ENCODE measurements at places on chromosomes 1 and 21.
A peak's percentile ranks its signal among the peaks of the same experiment; 100 is the strongest.

DNA sequence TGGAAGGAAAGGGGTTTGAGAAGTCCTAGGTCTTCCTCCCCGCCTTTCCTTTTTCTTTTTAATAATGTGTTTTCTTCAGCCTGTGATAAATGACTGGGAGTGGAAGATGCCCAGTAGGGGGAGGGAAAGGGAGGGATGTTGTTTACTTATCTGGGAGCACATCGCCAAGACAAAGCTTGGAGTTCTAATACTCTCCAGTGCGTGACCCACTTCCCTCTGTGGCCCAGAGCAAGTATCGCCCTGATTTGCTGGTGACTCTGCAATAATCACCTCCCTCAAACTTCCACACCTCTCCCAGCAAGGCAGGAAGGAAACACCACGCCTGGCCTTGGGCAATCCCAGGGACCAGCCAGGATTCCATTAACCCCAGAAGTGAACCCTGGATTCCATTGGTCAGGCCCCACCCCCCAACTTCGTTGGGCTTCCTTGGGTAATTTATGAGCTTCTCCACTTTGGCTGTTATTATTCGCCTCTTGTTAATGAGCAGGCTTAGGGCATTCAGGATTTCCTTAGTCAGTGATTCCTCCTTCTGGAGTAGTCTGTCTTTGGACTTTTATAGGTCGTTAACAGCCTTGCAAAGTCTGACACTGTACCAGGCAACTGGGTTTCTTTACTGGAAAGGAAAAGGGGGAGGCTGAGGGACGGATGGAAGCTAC lies 24.3 kb upstream of the GRHL3 start:
- DNase-seq = peak; percentile 90

GRCh38 chr1:78737241-78737640 lies 87.6 kb downstream of the IFI44 start:
- DNase-seq = no peak

DNA sequence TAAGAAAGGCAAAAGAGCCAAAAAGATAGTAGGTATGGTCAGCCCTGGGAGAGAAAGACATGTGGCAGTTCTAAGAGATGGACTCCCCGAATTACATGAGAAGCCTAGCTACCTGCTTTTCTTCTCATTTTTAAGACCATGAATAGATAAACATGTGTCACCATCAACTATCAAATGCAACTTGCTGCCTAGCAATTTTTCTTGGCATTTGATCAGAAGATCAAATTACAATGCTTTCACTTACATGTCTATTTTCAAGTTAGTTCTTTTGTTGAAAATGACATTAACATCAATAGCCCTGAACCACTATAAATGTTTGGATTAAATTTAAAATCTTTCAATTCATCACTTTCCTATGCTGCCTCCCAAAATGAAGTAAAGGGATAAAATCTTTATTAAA lies 212.3 kb downstream of the HHIPL2 start:
- peak; percentile 9 for DNase-seq

DNA sequence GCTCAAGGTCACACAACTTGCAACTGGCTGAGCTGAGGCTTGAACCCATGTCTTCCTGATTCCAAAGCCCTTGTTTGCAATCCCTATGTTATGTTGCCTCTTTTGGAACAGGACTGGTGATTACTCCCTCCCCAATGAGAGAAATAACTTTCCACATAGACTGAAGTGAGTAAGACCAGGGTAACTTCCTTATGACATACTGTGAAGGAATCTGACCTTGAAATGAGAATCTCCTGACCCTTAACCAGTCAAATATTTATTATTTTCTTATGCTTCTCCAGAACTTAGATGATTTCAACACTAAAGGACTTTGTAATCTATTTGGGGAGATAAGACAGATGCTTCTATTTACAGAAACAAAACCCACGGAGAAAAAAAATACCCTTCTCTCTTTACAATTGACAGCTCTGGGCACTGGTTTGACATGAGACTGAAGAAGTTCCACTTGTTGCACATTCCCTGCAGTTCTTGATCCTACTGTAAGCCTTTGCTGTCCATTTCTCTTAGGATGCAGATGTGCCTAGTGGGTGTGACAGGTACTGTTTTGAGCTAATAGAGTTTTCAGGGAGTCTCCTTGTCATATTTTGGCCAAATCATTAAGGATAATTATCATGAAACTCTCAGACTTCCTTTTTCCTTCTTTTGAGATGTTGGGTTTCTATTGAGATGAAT lies 3.9 kb upstream of the RPTN start:
- peak; percentile 95 for DNase-seq

DNA sequence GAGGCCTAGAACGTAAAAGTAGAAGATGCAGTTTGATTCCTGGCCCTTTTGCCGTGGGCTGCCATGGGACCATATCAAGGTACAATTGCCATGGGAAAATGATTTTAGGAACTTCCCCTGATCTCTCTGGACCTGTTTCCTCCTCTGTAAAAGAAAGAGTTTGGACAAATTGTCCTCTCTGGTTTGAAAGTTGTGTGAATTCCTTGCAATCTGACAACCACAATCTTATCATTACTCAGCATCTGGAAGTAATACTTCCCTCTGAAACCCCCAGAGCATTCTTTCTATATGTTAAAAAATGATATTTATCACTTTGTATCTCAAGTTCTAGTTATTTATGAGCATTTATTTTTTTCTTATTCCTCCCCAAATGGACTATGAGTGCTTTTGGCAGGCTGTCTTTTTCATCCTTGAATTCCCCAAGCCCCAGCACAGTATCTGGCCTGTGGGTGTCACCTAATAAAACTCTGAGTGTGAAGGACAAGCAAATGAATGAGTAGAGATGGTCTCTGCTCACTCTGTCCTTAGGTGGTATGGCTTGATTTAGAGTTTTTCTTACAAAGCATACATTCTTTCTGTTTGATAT lies 181.1 kb downstream of the DYRK1A start:
- no peak for DNase-seq

- peak; percentile 43 for DNase-seq
Measured at GRCh38 chr1:87024936-87025540, 110.6 kb downstream of the HS2ST1 start.

DNA sequence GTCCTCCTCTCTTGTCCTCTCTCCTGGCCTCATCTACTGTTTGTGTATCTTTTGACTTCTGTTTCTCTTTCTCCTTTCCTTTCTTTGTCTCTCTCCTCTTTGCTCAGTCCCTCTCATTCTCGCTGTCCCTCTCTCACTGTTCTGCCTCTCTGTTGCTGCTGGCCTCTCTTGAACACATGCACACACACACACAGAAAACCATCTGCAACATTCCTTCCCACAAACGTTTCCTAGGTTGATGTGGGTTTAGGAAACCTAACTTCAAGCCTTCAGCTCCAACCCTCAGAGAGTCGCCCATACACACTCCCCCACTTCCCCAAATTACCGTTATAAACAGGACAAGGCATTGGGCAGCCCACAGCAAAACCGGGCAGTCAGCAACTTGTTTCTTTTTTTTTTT lies 10.9 kb upstream of the SSBP3 start:
- no peak for DNase-seq

- DNase-seq = peak; percentile 37
Measured at GRCh38 chr1:157369808-157370521, 182.3 kb downstream of the FCRL5 start.

DNA sequence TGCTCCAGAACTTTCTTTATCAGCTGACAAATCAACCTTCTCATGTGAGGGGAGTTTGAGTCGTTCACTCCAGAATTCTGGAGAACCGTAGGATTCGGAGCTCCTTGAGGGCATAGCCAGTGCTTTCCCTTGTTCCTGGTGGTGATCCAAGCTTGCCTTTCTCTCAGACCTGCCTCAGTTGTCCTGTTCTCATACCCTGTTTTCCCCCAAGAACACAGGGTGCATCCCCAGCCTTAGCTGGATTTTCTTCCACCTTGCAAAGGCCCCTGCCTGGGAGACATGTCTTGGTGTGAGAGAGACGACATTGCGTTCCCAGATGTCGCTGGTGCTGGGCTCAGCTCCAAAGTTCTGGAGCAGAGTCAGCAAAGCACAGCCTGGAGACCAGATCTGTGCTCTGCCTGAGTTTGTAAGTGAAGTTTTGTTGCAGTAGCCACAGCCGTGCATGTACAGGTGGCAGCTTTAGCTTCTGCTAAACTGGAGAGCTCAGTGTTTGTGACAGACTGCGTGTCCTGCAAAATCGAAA lies 40.0 kb downstream of the ABCG1 start:
- DNase-seq = no peak

GRCh38 chr1:248714248-248714647 lies 11.7 kb upstream of the OR14I1 start:
- DNase-seq = no peak

- no peak for DNase-seq
Measured at GRCh38 chr1:176540428-176540827, 77.5 kb downstream of the PAPPA2 start.

DNA sequence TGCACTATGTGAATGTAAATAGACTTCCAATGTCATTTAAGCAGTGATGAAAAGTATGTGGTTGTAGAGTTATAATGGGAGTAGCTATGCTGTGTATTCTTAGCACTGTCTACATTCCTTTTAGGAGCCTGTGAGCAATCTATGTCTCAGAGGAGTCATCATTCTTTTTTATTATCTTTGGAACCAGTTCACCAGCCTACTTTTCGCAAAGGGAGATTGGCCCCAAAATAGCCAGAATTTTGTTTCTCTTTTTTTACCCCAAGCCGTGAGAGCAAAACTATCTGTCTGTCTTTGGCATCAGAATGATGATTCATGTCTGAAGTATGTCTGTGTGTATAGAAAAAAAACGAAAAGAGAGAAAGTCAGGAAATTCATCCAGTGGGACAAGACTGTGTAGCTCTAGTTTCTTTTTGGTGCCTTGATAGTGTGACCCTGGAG lies 44.2 kb downstream of the OSBPL9 start:
- peak; percentile 95 for DNase-seq

DNA sequence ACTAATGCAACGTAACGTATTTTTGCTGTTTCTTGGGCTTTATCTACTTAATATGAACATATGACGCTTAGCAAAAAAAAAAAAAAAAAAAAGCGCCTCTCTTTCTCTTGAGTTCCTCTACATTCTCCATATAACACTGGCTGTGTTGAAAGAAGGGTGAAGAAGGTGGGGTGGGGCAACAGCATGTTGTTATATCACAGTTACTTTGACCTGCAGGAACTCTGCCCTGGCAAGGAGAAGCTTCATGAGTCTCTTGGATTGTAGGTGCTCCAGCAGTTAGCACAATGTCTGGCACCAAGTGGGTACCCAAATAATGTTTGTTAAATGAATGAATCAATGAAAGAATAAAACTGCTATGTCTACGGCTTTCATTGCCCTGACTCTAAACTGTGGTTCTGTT lies 162.6 kb downstream of the ATG4C start:
- DNase-seq = no peak

DNA sequence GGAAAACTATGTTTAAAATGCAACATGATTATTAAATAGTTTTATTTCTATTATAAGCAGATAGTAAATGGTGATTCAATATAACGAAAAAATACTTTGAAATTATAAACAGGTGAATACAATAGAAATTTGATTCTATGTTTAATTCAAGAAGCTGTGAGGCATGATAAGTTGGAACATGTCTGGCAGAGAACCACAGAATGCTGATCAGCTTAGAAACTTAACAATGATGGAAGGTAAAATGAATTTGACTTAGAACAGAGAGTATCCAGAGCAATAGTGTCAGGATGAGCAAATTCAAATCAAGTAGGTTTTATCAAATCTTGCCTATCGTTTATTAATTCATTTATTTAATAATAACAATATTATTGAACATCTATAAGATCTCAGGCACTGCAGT lies 83.4 kb upstream of the ADGRL4 start:
- no peak for DNase-seq

DNA sequence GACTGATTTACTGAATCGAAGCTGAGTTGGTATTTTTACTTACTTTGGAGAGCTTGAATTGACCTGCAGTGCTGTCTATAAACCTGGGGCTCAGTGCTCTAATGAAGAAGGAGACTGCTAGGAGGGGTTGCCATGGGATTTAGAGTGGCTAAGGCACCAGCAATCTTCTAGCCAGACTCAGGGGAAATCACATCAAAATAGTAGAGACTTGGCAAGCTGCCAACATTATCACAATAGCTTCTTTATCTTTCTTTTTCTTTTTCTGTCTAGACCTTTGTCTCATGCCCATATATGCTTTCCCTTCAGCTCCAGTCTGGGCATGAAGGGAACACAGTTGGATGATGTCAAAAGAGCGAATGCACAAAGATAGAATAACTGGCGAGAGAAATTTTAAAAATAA lies 301.1 kb upstream of the DPYD start:
- DNase-seq = no peak

- DNase-seq = no peak
Measured at GRCh38 chr1:41769068-41769467, 149.7 kb downstream of the HIVEP3 start.

- no peak for DNase-seq
Measured at GRCh38 chr1:184574588-184574987, 180.1 kb downstream of the EDEM3 start.

- peak; percentile 1 for DNase-seq
Measured at GRCh38 chr1:248618878-248619277, 16.0 kb downstream of the OR2T11 start.

- no peak for DNase-seq
Measured at GRCh38 chr1:22123071-22123390, 19.9 kb downstream of the WNT4 start.

- DNase-seq = no peak
Measured at GRCh38 chr1:39679821-39680220, 7.9 kb upstream of the NT5C1A start.

DNA sequence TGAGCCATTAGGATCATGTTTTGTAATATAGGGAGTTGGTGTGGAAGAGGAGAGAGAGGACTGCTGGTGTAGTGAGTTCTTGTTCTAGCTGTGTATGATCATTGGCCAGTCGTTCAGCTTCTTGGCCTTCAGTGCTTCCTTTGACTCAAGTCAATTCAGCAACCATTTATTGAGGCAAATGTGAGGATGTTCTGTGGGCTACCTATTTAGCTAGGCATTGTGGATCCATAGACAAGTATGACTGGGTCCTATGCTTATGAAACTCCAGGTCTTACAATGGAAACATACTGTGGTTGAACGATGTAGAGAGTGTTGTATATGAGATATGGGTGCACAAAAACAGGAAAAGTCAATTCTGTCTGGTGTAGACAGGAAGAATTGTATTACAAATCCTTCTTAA lies 41.7 kb downstream of the NFIA start:
- no peak for DNase-seq

DNA sequence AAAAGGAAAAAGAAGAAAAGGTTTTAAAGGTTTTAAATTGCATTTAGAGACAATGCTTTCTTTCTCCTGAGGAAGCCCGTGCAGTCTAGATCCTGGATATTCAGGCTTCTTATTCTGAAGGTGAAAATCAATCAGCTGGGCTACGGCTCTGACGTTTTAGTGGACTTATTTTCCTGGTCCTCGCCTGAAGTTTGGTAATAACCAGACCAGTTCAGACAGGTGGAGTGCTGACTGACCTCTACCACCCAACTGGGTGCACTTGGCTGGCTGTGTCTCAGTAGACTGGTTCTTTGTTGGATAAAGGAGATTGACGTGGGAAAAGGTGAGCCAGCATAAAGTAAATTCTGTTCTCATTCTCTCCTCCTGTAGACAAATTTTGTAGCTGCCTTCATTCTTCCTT lies 7.2 kb upstream of the ATP1A1 start:
- DNase-seq = no peak

GRCh38 chr1:212237651-212238050 lies 47.6 kb upstream of the PPP2R5A start:
- no peak for DNase-seq

GRCh38 chr1:203765029-203765837 lies at the start of gene LAX1:
Gene LAX1 (plus strand): TSS chr1:203765183. CDS start chr1:203765566, 383 bp downstream.
- DNase-seq = no peak

- DNase-seq = no peak
Measured at GRCh38 chr1:151132335-151133017, 14.0 kb downstream of the SEMA6C start.
